T-helper 17 cell (primary cell): ENCODE measurements at places on chromosomes 16 and 17.

DNA sequence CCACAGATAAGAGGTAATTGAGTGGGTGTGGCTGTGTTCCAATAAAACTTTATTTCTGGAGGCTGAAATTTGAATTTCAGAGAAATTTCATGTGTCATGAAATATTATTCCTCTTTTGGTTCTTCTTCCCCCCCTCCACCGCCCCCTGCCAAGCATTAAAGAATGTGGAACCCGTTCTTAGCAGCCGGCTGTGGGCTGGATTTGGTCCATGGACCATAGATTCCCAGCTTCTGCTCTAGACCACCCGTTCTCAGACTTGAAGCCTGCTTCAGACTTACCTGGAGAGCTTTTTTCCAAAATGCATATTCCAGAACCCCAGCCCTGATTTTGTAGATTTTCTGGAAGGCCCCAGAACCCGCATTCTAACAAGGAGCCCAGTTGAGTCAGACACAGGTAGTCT is 15.1 kb upstream of the LASP1NB start:
- no peak for DNase-seq

DNA sequence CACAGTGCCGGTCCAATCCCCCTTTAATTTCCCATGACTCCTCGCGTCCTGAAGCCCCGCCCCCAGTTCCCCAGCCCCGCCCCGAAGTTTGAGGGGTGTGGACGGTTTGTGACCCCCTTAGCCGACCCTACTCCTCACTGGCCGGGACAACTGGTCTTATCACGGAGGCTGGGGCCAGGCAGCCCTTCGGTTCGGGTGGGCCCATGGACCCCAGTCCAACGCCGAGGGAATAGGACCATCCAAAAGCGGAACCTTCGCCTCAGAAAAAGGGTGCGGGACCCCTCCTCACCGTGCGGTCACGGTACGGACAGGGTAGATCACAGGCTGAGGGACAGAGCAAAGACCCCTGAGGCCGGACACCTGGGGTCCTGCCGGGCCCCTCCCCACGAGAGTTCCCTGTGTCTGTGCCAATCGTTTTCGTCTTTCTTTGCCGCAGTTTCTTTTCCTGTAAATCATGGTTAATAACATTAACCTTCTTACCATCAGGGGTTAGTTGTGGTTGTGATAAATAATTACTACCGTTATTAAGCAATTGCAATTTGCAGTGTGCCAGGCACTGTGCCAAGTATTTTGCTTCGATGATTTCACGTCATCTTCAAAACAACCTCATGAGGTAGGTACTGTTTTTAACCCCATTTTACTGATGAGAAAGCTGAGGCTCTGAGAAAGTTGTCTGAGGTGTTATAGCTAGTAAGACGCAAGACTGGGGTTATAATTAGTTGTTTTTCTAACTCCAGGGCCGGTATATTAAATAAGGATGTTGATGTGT is 543 bp downstream of the TMUB2 start:
- no peak for DNase-seq

DNA sequence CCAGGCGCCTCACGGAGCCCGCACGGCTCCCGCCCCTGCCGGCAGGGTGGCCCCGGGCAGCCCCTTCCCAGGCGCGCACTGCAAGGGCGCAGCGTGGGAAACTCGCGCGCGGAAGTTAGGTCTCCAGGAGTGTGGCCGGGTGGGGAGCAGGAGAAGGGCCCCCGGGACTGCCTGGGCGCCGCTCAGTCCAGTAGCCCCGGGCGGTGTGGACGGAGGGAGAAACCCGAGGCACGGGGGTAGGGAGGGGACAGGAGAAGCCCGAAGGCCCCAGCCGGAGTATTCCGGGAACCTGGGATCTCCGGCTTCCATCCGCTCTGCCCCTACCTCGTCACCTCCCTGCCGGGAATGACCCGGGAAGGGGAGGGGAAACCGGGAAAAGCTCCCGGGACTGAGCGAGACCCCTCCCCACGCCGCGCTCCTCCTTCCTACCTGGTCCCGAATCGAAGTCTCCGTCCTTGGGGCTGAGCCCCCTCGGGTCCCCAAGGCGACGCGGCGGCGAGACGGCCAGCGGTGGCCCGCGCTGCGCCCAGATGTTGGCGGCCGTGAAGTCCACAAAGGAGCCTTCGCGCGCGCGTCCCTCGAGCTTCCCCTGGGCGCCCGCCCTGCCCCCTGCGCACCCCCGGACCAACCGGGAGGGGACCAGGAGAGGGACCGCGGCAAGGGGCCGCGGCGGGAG is 418 bp downstream of the SOCS3 start:
- no peak for DNase-seq

- DNase-seq: no peak
These were observed 504 bp downstream of the MAZ start for GRCh38 chr16:29806641-29807425.

- DNase-seq: no peak
These were observed 148.1 kb downstream of the SALL1 start for GRCh38 chr16:51002881-51003490.

GRCh38 chr16:81623365-81624102 is 155.6 kb upstream of the PLCG2 start:
- peak; percentile 22 for DNase-seq

GRCh38 chr16:57611706-57612105 is 16.7 kb upstream of the ADGRG1 start:
- DNase-seq: no peak

DNA sequence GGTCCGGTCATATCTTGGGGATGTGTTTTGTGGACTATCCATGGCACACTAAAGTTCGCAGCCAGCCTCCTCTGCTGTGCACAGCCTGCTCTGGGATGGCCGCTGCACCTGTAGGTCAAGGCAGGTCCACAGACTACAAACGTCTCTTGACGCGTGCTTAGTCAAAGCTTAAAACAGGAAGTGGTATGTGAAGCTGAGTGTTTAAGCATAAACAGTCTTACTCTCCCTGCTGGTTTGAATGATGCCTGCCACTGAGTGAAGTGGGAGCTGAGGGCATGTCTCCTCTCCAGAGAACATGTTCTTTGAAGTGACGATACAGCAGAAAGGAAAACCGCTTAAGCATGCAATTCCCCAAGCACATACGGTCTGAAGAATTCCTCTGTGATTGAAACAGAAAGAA is 365.6 kb downstream of the SLC39A11 start:
- DNase-seq: no peak

DNA sequence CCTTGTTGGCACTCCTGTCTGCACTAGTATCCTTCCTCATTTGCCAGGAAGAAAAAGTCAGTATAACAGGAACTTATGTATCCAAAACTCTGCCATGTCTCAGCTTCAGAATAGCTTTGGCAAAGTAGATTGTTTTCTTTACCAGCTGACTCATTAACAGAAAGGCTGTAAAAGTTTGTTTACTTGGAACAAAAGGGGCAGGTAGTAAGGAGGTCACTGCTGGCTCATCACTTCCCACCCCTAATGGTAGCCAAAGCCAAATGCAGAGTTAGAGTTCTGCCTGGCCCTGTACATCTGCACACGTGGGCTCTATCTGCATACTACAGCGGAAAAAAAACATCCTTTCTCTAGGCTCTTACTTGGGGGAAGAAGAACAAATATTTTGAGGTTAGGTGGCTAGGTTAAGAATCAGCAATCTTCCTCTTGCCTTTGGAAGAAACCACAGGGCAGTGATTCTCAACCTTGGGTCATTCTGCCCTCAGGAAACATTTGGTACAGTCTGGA is 90.9 kb upstream of the BCAR1 start:
- DNase-seq: no peak

DNA sequence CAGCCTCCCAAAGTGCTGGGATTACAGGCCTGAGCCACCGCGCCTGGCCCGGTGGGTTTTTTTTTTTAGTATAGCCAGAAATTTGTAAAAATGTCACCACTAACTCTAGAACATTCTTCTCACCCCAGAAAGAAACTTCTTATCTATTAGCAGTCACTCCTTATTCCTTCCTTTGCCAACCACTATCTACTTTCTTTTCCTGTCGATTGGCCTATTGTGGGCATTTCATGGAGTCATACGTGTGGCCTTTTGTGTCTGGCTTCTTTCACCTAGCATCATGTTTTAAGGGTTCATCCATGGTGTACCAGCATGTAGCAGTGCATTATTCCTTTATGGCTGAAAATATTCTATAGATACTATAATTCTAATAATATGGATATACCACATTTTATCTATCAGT is 3.6 kb downstream of the CYB5D2 start:
- DNase-seq: no peak

DNA sequence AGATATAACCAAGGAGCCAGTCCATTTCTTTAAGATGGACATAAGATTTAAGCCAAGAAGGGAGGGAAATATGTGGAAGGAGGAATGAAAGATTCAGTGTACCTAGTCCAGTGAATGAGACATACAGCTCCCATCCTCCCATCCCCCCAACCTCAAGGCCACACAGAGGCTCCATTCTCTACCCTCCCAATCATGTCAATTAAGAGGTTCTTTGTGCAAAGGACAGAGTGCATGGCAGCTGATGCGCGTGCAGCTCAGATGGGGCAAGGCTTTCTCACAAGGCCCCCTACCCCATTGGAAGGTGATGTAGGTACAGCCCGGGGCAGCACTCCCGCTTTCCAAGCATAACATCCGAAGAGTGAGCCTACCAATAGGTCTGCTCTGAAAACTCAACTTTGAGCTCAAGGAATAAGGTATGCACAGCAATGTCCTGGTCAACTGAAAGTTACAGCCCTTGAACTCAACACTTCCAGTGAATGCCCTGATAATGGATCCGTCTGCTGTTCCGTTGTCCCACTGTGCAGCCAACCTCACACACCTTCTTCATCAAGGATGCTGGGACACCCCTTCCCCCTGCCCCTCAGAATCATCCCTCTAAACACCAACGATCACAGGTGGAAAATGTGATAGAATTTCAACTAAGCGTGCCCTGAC is 458.1 kb downstream of the SOX9 start:
- DNase-seq: no peak

DNA sequence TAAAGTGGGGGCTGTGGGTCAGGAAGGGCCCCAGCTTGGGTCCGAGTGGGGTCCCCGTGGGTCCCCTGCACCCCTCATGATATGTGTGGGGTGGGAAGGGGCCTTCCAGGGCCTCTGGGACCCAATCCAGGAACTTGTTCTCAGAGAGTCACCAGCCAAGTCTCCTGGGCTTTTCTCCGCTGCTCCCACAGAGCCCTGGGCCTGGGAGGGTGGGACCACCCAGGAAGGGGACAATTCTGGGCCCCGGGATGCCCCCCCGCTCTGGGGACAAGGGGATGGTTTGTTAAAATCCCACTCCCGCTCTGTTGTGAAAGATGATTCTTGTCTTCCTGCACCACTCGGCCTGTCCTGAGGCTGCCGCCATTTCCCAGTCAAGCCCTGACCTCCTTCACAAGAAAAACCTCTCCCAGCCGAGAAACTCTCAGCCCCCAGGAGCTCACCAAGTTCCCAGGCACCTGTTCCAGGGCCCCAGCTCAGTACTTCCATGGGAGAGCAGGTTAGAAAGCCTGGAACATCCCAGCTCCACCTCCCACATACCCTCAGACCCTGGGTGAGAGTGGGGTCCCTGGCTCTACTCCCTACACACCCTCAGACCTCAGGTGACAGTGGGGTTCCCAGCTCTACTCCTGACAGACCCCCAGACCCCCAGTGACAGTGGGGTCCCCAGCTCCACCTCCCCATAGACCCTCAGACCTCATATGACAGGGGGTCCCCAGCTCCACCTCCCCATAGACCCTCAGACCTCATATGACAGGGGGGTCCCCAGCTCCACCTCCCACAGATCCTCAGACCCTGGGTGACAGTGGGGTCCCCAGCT is 75.1 kb downstream of the METRNL start:
- no peak for DNase-seq

DNA sequence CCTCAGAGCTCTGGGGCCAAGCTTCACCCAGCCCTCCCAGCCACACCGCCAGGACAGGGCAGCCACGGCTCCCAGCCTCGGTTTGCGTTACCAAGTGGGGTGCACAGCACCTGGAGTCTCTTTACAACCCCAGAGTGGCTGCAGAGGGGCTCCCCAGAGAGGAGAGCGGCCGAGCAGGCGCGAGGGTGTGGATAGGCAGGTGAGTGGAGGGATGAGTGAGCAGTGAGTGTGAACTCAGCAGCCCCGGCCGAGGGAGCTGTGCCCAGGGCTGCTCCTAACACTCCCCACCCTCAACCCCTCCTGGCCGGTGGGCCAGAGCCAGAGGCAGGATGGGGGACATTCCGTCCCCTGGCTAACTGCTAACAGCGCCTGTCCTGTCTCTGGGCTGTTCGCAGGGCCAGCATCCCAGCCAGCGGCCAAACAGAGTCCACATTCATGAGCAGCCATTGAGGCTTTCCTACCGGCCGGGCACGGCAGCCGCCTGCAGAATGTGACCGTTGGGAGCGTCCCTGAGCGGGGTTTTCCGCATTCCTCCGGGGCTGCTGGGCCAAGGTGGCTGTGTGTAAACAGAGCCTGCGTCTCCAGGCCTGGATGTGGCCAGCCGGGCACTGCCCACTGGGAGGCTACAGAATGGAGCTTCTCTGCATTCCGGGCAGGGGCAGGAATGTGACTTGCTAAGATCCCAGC is 5.3 kb downstream of the ZNF469 start:
- DNase-seq: no peak

- no peak for DNase-seq
These were observed 34.3 kb upstream of the CBX4 start for GRCh38 chr17:79873583-79873982.

DNA sequence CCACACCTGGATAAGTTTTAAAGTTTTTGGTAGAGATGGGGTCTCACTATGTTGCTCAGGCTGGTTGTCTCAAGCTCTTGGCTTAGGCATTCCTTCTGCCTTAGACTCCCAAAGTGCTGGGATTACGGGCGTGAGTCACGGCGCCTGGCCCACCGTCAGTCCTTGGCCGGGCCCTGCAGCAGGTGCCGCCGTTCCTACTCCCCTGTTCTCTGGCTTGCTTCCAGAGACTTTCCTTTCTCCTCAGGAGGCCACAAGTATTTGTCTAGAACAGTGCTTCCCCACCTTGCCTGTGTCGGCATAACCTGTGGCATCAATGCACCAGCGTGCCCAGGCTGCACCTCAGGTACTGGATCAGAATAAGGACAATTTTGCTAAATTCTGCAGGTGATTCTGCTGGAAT is 3.0 kb upstream of the MGAT5B start:
- DNase-seq: no peak

GRCh38 chr17:48429638-48430586 is at the start of gene SKAP1:
Gene SKAP1, minus strand, starts transcription at chr17:48430214.
- peak; percentile 54 for DNase-seq

DNA sequence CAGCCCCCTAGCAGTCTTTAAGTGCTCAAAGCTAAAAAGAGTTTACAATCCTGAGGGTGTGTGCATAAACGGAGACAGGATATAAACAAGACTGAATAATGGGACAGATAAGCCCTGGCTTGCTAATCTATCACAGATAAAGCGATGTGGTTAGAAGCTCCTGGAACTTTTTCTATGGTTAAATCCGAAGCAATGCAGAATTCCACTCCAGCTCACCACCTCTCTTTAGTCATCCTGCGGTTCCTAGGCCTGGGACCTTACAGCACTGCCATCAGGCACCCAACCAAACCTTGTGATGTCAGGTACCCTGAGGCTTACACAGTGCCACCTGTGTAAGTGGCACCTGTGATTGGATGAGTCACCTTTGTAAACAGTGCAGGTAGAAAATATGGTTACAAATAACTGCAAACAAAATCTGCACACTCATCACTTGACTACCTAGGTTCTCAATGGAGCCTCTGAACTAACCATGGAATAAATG is 31.5 kb upstream of the B4GALNT2 start:
- no peak for DNase-seq

- DNase-seq: no peak
These were observed 66.2 kb downstream of the GOSR1 start for GRCh38 chr17:30543456-30543855.
